ENCODE measurements at places on chromosomes 6 and 20. TPM values are rescaled to one million over a fixed set of nuclear protein-coding genes. Genes with fewer than 3 reads are reported as not detected.

DNA sequence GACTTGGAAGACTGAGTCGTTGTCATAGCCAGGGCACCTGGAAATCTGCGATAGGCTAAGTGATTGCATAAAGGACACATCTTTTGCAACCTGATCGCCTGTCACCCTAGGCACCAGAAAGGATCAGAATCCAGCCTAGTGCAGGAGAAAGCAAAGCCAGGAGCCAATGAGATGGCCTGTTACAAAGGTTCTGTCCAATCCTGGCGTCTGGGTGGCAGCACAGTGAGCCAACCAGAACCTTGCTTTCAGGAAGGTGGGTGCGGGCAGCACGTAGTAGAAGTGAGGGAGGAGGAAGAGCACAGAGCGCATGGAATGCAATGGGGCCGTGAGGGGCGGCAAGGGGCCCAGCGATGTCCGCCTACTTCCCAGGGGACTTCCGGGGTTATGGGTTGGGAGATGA is 120.4 kb upstream of the GGTLC1 start:
- H3K27ac ChIP-seq = no peak overlapping the region
- no peak overlapping the region for H3K4me3 ChIP-seq
- DNase-seq = no peak
- no peaks in the 10 kb centered on the region for H3K4me1 ChIP-seq

Gene SYCP2
- 0.72 TPM for total RNA-seq

Gene TNXB
- 403 TPM for total RNA-seq

Gene TRIM15
- total RNA-seq = not detected
